Lung microvascular endothelial cell (primary cell): ENCODE measurements at places on chromosomes 12 and 14. TPM values are rescaled to one million over a fixed set of nuclear protein-coding genes. Genes with fewer than 3 reads are reported as not detected.

GRCh38 chr12:93059925-93060665 lies 131.0 kb upstream of the EEA1 start:
- DNase-seq = no peak

GRCh38 chr12:117347588-117347987 lies 13.8 kb downstream of the NOS1 start:
- no peak for DNase-seq

DNA sequence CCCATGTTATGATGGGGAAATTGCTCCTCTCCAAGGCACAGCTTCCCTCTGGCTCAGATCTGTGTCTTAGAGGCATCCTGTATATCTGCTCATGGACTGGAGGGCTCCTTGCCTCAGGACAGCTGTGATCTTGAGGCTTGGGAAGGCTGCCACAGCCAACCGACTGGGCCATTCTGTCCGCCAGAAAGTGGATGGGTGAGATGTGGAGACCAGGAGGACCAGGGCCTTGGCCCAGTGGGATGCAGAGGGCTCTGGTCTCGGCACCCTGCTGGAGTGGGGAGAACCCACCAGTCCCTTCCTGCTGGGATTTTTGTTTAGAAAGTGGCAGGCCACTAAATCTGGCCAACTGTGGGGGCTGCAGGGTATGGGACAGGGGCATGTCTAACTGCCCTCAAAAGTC lies 148.6 kb downstream of the CALM1 start:
- DNase-seq = no peak

PRB2 gene
- not detected in 2 replicates for total RNA-seq
